ENCODE measurements at places on chromosomes 16 and 17. TPM values are rescaled to one million over a fixed set of nuclear protein-coding genes. Genes with fewer than 3 reads are reported as not detected.

The ZG16B gene
- 0.16 TPM for total RNA-seq

The CNGB1 gene
- total RNA-seq: not detected

The RHBDL1 gene
- total RNA-seq: 3.9 TPM

The TBC1D3 gene
- total RNA-seq: not detected

The TAT gene
- total RNA-seq: not detected

The CACNG1 gene
- total RNA-seq: not detected

The ENPP7 gene
- not detected for total RNA-seq

The DCAKD gene
- 39.3 TPM for total RNA-seq

The FN3KRP gene
- 15.0 TPM for total RNA-seq

The ACE gene
- total RNA-seq: 12.6 TPM

The KRT32 gene
- not detected for total RNA-seq

The TM4SF5 gene
- total RNA-seq: not detected

The SLC47A1 gene
- total RNA-seq: not detected

The KRTAP4-5 gene
- not detected for total RNA-seq

The TEKT1 gene
- not detected for total RNA-seq

The DVL2 gene
- total RNA-seq: 115 TPM

The FBXL16 gene
- under 0.01 TPM for total RNA-seq

The PHF23 gene
- 39.6 TPM for total RNA-seq

The KRT12 gene
- total RNA-seq: not detected

The CCL16 gene
- total RNA-seq: not detected

The KRTAP4-9 gene
- total RNA-seq: not detected

The GAST gene
- total RNA-seq: not detected
